ENCODE measurements at places on chromosomes 5 and 9.
A peak's percentile ranks its signal among the peaks of the same experiment; 100 is the strongest.

DNA sequence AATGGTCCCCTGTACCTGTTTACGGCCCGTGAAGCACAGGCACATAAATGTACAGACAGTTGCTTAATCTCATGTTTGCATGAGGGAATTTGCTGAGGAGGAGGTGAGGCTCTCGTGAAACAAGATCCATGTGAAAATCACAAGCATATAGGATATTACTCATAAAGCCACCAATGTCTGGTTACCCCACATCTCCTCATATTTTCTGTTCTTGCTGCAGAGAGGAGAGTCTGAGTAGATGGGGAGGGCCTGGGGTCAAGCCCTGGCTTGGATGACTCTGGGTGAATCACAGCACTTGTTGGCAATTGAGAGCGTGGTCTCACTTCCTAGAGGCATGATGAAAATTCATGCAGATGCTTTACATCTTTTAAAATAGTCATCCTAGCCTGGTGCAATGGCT lies 975 bp downstream of the AGXT2 start:
- peak; percentile 92 for DNase-seq

- no peak for DNase-seq
Measured at GRCh38 chr5:158763217-158763616, 336.5 kb downstream of the EBF1 start.

GRCh38 chr5:618450-618849 lies 6.3 kb downstream of the CEP72 start:
- DNase-seq, result no peak

DNA sequence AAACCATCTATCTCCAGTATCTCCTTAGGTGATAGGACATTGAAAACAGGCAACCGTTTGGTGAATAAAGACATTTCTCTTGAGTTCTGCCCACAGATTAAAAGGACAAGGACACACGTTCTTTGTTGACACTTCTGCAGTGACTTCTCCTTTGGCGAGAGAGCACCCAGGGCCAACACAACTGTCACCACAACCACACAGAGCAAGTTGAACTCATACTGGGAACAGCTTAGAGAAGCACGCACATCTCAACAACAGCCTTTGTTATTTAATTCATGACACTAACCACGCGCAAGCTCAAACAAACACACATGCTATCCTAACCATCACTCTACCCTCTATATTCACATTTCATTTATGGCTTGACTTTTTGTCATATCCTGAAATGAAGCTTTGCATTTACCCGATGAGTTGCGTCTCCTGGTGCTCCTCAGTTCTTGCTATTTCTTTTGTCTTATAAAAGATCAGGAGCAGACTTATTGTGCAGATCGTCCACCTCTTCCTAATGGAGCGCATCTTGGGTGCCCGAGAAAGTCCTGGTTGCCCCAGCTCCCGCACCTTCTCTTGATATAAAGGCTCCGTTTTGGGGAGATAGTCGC lies 543 bp downstream of the ST8SIA4 start:
- no peak for DNase-seq

DNA sequence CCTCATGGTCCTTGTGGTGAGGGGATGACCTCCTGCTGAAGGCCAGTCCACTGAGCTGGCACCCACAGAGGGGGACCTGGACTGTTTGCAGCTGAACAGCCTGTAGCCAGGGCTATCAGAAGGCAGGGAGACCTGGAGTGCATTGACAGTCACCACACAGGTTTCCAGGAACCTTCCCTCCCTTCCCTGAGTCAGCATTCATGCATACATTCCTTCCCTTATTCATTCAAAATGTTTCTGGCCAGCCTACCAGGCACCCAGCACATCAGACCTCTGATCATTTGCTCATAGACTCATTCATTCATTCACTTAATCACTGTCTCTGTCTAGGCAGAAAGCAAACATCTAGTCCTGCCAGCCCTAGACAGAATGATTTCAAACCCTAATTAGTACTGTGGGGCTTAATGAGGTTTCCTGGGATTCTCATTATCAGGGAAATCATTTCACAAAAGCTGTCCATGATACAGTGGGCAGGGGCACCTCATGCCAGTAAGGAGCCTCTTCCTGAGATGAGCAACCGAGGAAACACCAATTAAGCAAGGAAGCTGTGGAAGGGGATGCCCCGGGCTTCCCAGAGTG lies 110.1 kb upstream of the PPP1R26 start:
- no peak for DNase-seq

- no peak for DNase-seq
Measured at GRCh38 chr5:177327539-177328522, 16.1 kb upstream of the MXD3 start.

- no peak for DNase-seq
Measured at GRCh38 chr9:107068581-107068980, 205.6 kb downstream of the ZNF462 start.

GRCh38 chr5:42992088-42992879 lies 47.8 kb downstream of the ANXA2R start:
- peak; percentile 90 for DNase-seq

- DNase-seq, result peak; percentile 11
Measured at GRCh38 chr5:7395947-7396712, at the start of gene ADCY2. Gene ADCY2, plus strand, starts transcription at chr5:7396138. Its CDS starts 159 bp downstream, at chr5:7396297.

DNA sequence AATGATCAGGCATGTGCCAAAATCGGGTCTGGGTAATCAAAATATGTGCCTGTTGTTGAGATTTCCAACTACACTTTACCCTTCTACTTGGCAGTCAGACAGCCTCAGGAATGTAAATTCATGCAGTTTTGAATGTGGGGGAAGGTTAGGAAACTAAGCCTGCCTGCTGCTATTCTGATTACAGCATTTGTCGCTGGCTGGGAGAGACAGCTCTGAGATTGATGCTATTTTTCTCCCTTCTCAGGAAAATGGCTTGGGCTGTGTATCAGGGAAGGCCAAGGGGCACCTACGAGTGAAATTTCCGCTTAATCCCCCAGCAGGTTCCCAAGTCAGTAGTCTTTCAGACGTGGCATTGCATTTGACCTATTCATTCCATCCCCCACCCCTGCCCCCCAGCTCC lies 3.6 kb upstream of the RGS7BP start:
- DNase-seq, result no peak

DNA sequence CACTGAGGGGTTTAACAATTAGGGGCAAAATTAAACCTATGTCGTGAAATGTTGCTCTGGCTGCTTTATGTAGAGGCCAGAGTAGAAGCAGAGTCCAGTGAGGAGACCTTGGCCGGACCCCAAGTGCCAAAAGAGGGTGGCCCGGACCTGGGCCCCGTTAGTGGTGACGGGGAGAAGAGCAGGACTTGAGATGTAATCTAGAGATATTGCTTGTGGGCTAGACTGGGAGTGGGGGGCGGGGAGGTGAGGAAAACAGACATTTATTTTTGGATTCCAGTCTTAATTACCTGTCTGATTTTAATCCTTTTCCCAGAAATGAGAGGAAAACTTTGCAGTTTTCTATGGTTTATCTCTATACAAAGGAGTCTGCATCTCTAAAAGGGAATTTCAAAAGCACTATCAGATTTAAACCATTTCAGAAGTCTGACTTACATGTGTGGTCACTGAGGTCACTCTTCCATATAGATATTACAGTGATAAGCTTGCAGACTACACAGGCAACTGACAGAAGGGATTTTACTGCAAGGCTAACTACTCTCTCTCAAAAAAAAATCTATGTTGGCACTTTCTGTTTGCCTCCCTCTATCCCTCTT lies 108.1 kb downstream of the MED27 start:
- no peak for DNase-seq

DNA sequence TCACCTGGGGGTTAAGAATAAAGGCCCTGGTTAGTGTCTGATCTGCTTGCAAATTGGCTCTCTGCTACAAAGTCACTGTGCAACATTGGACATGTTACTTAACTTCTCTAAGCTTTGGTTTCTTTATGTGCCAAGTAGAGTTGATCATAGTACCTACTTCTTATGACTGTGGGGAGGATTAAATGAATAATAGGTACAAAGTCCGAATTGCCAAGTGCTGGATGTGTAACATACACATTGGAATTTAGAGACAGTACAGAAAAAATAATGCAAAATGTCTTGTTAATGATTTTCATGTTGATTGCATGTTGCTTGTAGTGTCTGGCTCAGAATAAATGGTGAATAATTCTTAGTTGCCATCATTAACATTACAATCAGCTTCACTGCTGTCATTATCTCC lies 2.2 kb downstream of the DOCK8 start:
- no peak for DNase-seq
